Activated T-cell treated with anti-CD3 and anti-CD28 coated beads, Interleukin-2, amount 50 U/mL, for 72 hours (primary cell): ENCODE measurements at places on chromosomes 1 and 21. TPM values are rescaled to one million over a fixed set of nuclear protein-coding genes. Genes with fewer than 3 reads are reported as not detected.
A peak's percentile ranks its signal among the peaks of the same experiment; 100 is the strongest.

The OR2T33 gene
- total RNA-seq: not detected

DNA sequence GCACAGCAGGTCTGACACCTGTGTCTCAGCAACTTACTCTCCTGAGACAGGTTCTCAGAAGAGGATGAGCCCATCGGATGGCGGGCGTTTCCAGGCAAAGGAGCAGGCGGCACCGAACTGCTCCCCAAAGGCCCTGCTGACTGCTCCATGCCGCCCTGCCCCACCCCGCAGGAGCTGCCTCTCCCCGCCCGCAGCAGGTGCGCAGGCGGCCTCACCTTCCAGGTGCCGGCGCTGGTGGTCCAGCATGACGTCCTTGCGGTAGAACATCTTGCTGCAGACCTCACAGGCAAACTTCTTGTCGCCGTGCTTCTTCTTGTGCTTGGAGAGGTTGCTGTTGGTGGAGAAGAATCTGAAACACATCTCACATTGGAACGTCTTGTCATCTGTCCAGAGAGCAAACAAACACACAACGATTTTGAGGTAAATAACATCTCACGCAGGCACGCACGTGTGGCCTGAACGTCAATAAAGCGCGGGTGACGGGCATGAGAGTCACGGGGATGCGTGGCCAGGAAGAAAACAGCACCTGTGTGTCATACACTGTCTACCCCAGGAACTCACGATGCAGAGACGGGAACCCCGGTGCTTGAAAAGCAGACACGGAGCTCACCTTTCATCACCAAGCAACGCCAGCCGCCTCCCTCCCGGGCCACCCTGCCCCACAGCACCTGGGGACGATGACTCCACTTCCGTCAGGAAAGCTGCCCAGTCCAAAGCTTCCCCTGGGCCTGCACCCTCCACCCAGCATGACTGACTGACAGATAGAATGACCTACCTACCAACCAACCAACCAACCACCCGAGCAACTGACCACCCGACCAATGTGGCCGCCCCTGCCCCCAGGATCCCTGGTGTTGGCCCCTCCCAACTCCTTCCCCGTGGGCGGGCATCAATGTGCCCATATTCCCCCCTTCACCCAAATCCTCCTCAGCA lies 50.9 kb downstream of the PRDM15 start:
- DNase-seq: no peak
- no peaks in the 10 kb centered on the region for H3K36me3 ChIP-seq
- no peak overlapping the region for H3K27ac ChIP-seq

The DMBX1 gene
- 0.37 TPM for total RNA-seq

- H3K4me1 ChIP-seq: no peaks in the 10 kb centered on the region
- no peaks in the 10 kb centered on the region for H3K36me3 ChIP-seq
- H3K27ac ChIP-seq: no peak overlapping the region
- no peak for DNase-seq
These were observed 8.9 kb upstream of the PRDM16 start for GRCh38 chr1:3060127-3060526.

GRCh38 chr1:59096501-59096900 lies 200.4 kb upstream of the FGGY start:
- H3K4me1 ChIP-seq: peaks cover 5% of the 10 kb centered on the region
- no peaks in the 10 kb centered on the region for H3K27me3 ChIP-seq
- DNase-seq: no peak
- no peak overlapping the region for H3K27ac ChIP-seq

- H3K4me1 ChIP-seq: no peaks in the 10 kb centered on the region
- no peak overlapping the region for H3K4me3 ChIP-seq
- H3K27ac ChIP-seq: no peak overlapping the region
- DNase-seq: no peak
- H3K27me3 ChIP-seq: peaks cover 8% of the 10 kb centered on the region
These were observed 39.9 kb downstream of the C1orf198 start for GRCh38 chr1:230828421-230828820.

DNA sequence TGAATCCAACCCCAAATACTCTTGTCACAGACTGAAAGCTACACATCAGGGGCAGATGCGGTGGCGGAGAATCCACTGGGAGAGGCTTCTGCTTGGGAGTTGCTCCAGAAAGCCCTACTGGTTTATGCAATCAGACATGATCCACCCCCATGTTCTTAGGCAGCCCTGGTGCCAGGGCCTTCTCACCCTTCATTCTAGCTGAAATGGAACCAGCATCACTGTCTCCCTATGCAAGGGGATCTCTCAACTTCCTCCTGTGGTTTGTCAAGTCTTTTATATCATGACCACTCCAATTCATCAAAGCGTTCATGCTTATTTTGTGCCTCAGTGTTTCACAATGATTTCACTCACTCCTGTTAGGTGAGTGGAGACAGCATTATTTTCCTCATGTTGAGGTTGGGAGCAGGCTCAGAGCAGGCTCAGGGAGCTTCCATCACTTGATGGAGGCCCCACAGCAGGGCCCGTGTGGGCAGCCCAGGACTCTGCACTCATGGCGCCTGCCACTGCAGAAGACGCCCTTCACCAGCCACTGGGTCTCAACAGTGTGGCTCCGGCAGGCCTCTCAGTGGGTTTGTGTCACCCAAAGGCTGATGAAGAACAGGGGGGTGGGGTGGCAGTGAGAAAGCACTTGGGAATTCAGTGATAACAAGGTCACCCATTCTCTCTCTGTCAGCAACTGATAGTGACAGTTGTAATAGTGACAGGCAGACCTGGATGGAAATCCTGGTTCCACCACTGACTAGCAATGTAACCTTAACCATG lies 67.1 kb downstream of the CD58 start:
- peak; percentile 25 for DNase-seq
- H3K4me3 ChIP-seq: peak overlapping the region; percentile 72
- H3K36me3 ChIP-seq: no peaks in the 10 kb centered on the region
- peaks cover 66% of the 10 kb centered on the region for H3K4me1 ChIP-seq
- H3K27me3 ChIP-seq: no peaks in the 10 kb centered on the region

- no peak for DNase-seq
- no peaks in the 10 kb centered on the region for H3K4me1 ChIP-seq
- H3K27ac ChIP-seq: no peak overlapping the region
- H3K36me3 ChIP-seq: peaks cover 8% of the 10 kb centered on the region
These were observed 39.6 kb downstream of the F3 start for GRCh38 chr1:94501935-94502334.

The MPL gene
- not detected for total RNA-seq
